ENCODE measurements at places on chromosomes 4 and X.

GRCh38 chrX:68487924-68488323 is 10.9 kb upstream of the YIPF6 start:
- DNase-seq = no peak

DNA sequence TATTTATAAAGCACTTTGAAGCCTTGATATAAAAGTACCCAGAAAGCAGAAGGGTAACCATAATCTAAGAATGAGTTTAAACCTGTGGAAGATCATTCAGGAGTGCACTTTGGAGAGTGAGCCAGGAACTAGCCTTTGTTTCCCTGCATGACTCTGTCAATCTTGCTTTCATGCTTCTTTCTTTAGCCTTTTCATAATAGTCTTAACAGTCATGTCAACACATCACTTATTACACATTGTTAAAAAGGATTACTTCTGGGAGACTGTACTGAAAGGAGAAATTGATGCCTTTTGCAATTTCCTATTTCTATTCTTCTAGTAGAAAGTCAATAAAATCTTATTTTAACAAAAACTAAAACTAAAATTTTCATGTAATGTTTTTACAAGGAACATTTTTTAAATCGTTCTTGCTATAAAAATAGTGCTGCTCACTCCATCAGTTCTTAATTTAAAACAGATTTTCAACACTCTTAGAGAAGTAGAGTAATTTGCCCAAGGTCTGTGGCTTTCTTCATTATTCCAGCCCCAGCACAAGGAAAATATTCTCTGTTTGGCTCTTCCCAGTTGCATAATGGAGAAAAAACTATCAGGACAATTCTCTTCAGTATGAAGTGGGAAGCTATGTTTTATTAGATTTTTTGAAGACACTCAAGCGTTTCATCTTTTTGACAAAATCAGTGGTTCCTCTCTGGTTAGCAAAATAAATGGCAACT is 35.4 kb upstream of the SPP1 start:
- no peak for DNase-seq

DNA sequence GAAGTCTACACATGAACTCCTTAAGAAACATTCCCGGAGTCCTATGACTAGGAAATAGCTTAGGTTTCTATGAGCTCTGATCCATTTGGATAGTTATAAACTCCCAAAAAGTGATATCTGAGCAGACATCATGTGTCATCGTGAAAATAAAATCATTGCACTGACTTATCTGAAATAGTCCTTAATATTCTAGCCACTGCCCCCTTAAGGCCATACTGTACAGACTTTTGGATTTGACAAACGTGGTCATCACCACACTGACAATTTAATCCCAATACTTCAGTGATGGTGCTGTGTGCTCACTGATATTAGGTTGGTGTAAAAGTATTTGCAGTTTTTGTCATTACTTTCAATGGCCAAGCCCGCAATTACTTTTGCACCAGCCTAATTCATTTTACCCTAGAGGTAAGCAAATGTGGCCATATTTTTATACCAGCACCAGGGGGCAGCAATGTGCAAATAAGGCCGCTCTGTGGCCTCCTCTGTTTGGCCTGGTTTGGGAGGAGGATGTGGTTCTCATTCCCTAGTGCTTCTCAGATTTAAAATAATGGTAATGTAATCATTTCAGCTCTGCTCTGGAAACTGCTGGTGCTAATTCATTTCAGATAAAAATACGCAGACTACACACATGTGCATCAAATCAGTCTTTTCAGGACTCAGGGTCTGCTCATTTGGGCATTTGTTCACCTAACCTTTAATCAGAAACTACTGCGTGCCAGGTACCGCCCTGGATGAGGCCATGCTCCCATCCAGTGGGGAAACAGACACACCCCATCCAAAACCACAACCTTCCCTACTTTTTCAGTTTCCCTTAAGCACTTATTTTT is 196.4 kb upstream of the C1QTNF7 start:
- DNase-seq = peak; percentile 48

- DNase-seq = no peak
Measured at GRCh38 chrX:33909836-33910235, 222.3 kb downstream of the FAM47A start.

GRCh38 chrX:24395775-24396174 is 35.3 kb downstream of the SUPT20HL1 start:
- DNase-seq = peak; percentile 1

DNA sequence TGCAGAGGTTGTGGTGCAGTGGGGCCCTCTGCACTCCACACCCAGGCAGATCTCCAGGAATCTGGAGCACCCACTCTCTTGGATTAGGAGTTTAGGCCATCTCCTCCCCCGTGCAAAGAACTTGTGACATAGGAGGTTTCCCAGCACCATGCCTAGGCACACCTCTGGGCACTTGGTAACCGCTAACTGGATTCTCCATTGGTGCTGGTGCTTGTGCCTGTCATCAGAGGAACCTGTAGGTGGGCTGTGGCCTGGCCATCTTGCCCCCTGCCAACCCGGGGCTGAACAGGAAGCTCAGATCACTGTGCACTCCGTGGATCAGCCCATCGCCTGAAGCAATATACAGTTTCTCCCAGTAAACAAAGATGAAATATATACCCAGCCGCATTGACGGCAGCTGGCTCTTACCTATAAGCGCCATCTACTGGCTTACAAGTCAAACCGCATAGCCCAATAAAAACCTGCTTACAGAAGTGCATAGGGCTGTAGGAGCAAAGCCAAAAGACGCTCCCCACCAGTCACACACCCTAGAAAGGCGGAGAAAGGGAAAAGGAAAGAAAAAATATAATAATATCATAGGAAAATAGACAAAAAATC is 19.1 kb upstream of the TEX13B start:
- no peak for DNase-seq

GRCh38 chr4:142373610-142374009 is 472.5 kb downstream of the INPP4B start:
- DNase-seq = no peak
